Omental fat pad (tissue), 4 donors: ENCODE measurements at places on chromosomes 1 and 21.

DNA sequence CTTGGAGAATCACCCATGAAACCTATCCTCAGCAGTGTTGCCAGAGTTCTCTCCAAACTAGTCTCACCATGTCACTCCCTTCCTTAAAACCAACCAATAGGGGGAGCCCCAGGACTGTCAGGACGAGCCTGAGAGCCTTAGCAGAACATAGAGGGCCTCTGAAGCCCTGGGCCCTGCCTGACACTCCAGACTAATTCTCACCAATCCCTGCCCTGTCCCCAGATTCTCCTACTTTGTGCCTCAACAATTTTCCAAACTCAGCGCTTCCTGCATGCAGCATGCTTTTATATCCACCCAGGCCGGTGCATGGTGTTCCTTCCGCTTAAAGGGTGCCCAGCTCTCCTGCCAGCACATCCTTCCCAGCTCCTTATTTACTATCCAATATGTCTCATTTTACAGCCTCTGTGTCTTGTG, 42.7 kb downstream of the HSD3B1 start:
- no peak for DNase-seq

- DNase-seq = no peak
Measured at GRCh38 chr1:44368471-44369151, 13.6 kb upstream of the ERI3 start.

GRCh38 chr1:100616121-100616621, 78.2 kb downstream of the GPR88 start:
- DNase-seq = no peak

DNA sequence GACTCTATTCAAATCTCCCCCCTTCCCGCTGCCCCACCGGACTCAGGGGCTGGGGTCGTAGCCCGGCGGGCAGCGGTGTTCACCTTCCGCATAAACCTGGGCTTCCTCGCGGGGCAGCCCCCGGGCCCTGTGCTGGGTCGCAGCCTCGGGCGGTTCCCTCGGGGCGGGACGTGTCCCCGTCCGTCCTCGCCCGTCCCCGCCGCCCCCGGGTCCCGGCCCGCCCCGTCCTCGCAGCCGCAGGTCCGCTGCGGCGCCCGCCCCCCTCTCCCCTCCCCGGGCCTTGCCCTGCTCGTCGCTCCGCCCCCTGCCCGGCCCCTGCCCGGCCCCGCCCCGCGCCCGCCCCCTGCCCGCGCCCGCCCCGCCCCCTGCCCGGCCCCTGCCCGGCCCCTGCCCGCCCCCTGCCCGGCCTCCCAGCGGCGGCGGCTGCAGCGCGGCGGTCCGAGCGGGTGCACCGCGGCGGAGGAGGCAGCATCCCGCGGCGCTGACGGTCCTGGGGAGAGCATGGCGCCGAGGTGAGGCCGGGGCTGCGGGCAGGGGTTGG, at the start of gene COL18A1:
Gene COL18A1 (plus strand): TSS at position 436 of the 541 bp plus-strand sequence. CDS start 66 bp downstream, at position 502.
- no peak for DNase-seq

DNA sequence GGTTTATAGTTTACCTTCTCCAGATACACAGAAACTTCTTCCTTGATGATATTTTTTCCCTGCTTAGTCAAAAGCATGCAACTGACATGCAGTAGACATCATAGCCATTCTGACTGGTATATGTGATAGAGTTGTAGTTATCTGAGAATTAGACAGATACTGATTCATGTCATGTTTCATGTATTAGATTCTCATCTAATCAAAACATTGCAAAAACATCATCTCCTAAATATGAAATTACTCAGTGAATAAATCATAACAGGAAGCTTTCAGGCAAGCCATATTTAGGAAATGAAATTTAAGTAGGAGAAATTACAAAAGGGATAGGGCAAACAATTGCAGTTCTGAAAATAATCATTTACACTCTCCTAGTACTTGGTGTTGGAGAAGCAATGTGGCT, 38.4 kb upstream of the ASB17 start:
- no peak for DNase-seq

DNA sequence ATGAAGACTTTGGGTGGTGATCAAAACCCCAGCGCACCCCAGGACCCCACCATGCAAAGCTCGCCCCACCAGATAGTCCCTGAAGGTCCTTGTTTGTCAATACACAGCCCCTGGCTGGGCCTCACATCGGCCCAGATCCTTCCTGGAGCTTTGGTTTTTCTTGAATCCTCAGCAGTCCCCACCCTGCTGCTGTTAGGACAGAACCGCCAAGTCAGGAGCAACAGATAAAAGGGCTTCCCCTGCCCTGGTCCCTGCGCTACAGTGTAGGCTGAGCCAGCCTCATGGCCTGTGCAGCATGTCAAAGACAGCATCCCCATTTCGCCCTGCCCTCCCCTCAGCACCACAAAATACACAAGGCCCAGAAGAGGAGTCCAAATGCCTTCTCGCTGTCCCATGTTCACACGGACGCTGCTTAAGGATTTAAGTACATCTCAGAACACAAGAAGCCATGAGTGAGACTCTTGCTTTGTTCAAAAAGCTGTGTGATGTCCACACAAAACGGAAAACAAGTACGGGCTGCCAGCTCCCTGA, 65.7 kb downstream of the PSMG1 start:
- DNase-seq = no peak

- no peak for DNase-seq
Measured at GRCh38 chr1:196183941-196184340, 424.3 kb downstream of the KCNT2 start.

DNA sequence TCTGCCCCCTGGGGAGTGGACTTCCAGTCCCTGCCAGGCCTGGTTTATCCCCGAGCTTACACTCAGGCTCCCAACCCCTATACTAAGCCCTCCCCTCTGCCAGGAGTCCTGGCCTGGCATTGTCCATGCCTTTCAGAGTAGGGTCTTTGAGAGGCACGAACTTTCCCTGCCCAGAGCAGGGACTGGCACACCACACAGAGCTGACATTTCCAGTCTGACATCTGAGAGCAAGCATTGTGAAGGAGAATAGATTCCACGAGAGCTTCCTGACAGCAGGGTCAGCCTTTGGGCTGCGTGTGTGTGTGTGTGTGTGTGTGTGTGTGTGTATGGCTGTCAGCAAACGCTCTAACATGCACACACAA, 59.5 kb upstream of the LAPTM5 start:
- DNase-seq = no peak

- no peak for DNase-seq
Measured at GRCh38 chr1:84885469-84885868, 7.5 kb downstream of the LPAR3 start.

DNA sequence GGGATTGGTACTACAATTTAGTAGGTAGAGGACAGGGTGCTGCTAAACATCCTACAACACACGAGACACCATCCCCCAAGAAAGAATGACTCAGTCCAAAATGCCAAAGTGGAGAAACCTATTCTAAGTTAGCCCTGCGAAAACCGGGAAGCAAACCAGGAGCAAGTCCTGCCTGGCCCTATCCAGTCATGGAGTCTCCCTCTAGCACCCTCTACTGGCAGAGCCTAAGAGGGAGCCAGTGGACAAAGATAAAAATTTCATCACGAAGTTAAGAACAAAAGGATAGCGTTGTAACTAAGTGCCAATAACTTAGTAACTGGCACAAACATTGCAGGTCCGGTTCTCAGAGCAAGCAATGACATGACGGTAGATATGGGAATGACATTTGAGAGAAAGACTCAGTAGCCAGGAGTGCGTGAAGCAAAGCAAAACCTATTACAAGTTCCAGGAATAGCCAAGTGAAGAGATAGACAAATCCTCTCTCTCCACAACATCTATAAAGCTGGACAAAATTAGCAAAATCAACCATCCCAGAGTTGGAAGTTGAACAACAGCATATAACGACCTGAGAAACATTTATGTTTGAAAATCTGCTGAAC, 383.5 kb downstream of the OMA1 start:
- no peak for DNase-seq

DNA sequence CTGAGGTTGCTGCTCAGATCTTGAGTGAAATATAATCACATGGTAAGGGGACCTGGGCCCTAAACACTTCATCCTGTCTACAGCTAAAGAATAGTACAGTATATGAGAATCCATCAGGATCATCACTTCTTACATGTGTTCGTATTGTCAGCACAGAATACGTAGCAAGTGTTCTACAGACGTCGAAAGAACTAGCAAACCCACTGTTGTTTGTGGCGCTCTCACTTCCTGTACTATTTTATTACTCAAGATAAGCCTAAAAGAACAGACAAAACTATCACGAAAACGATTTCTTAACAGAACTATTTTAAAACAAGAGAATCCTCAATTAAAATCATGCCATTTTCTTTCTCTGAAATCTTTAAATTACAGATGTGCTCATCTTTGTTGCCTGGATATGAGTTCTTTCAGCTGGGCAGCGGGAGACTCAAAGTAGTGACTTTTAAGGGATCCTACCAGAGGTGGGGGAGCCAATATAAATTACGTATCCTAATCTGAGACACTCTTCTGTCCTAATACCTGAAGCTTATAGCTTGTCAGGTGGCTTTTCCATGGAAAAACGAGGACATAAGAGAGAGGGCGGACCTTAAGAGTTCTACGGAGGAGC, 724 bp downstream of the ST7L start:
- DNase-seq = no peak

DNA sequence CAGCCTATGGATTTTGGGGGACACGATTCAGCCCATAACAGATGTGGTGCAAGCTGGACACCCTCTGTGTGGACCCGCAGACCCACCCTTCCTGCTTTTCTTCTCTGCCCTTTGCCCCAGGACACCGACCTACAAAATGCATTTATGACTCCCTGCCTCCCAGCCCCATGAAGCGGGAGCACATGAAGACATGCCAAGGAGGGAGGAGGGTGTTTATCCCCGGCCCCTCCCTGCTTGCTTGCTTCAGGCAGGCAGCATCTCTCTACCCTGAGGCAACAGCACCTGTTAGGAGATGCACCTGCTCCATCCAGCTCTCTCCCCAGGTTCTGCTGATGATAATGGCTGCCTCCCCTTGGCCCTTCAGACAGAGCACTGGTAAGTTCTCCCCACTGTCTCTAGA, 187.5 kb downstream of the PSMG1 start:
- no peak for DNase-seq

DNA sequence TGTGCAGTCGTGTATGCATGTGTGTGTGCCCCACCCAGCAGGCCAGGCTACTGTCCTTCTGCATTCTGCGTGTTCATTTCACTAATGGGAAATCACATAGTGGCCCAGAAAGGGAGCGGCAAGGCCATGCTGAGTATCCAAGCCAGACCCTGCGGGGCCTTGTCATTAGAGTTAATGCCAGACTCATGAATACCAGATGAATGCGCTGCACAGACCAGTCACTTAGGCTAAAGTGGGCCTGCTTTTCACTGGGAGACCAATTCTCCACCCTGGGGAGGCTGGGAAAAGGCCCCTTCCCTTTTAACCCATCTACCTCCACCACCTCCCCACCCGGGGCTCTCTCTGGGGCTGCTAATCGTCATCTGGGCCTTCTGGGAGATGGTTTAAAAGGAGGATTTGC, 17.0 kb upstream of the GRIK3 start:
- DNase-seq = no peak

DNA sequence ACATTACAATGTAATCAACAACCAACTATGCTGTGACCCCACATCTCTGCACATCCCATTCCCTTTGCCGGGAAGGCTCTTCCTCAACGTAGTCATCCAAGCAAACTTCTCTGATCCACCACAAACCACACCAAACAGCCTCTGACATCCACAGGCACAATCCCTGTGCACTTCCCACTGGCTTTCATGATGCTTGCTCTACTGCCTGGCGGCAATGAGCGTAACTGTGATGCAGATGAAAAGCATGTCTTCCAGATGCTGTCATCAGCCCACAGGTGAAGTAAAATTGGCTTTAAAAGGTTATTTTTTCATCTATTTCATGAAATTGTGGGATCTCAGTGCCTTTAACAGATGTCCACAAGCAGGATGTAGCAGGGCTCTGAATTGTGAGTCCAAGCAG, 635.2 kb downstream of the SMYD3 start:
- DNase-seq = no peak

DNA sequence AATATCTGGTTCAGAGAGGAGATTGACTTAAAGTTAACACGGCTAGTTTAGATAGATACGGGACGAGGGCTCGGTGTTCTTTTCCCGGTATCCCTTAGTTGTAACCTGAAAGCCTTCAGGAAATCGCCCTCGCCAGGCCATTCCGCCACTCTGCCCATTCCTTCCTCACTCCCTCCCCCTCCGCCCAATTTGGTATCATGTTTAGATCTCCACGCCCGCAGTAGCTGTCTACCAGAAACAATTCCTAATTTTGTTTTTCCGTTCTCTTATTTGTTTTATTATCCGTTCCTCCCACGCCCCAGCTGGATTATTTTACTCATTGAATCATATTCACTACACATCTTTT, 685 bp upstream of the VAMP4 start:
- no peak for DNase-seq

GRCh38 chr1:5287178-5288150, 633.1 kb downstream of the AJAP1 start:
- no peak for DNase-seq

- no peak for DNase-seq
Measured at GRCh38 chr21:16192902-16193301, 463.1 kb downstream of the USP25 start.

DNA sequence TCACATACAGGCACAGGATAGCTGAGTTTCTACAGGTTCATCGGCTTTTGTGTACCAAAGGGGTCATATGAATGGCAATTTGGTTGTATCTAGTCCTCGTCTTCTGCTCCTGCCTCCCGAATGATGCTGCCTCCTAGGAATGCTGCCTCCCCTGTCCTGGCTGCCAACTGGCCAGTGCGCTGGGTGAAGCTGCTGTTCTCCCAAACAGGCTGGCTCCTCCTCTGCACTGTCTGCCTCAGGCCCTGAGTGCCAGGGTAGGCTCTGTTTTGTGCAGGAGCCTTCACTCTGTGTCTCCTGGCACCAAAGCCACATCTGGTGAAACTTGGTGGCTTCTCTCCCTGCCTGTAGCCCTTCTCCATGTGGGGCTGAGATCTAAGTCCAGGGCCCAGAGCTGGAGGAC, 60.3 kb downstream of the RHOU start:
- DNase-seq = no peak

DNA sequence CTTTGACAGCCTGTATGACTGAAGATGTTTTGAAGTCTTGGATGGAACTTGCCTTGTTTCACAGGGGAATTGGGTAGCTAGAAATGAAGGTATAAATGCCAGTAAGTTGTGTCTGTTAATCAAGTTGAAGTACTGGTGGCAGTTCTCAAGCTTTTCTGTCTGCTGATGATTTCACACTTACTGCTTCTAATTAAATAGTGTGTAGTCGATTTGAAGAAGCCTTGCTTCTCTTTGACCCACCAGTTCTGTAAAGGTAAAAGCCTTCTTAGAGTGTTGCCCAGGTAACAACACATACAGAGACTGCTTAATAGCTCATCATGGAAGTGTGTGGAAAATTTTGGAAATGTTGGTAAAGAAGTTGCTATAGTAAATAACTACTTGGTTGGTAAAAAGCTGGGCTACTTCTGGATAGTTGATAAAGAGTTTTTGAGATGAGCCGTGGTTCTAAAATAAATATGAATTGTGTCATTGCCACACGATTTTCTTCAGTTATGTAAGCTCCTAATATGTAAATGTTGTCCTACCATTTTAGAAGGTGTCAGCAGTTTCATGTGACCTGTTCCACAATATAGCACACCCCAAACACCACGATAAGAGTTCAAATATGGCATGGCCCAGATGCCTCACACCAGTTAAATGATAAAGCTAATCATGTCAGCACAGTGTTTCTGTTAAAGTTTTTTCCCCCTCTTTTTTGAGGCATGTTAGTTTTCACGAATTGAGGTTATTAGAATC, 7.4 kb downstream of the RABGAP1L start:
- DNase-seq = no peak
